Activated gamma-delta T cell treated with anti-CD3 and anti-CD28 coated beads, Interleukin-2, amount 50 U/mL, for 16 hours (primary cell): ENCODE measurements at places on chromosomes 5 and 9.

DNA sequence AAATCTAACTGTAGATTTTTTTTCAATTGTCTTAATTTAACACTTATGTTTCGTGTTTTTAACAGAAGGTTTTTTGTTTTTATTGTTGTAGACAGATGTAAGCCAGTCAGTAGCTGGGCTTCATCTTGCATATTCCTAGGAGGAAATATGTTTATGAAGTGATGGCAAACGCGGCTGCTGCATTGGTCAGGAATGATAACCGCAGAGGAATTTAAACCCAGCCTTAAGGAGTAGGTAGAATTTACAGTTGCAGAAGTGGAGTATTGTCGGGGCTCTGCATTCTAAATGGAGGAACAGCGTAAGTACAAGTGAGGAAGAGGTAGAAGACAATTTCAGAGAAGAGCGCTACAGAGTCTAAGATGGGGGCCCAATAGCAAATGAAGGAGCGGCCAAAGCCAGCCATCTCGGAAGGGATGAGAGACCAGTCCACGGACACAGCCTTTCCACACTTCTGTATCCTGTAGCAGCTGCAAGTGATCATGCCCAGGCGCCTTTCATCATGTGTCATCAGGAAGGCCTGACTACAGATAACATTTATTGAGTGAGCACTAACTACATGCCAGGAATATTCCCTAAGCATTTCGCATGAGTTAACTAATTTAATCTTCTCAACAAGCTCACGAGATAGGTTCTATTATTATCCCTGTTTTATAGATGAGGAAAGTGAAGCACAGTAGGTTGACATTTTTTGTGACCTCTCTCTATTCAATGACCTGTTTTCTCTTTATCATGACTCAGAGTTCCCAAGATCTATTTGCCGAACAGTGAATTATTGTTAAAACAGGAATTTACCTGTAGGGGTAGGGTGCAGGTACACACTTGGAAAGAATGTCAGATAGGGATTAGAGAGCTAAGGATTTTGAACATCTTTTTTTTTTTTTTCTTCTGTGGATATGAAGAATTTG lies 38.1 kb downstream of the CMYA5 start:
- no peak for DNase-seq

DNA sequence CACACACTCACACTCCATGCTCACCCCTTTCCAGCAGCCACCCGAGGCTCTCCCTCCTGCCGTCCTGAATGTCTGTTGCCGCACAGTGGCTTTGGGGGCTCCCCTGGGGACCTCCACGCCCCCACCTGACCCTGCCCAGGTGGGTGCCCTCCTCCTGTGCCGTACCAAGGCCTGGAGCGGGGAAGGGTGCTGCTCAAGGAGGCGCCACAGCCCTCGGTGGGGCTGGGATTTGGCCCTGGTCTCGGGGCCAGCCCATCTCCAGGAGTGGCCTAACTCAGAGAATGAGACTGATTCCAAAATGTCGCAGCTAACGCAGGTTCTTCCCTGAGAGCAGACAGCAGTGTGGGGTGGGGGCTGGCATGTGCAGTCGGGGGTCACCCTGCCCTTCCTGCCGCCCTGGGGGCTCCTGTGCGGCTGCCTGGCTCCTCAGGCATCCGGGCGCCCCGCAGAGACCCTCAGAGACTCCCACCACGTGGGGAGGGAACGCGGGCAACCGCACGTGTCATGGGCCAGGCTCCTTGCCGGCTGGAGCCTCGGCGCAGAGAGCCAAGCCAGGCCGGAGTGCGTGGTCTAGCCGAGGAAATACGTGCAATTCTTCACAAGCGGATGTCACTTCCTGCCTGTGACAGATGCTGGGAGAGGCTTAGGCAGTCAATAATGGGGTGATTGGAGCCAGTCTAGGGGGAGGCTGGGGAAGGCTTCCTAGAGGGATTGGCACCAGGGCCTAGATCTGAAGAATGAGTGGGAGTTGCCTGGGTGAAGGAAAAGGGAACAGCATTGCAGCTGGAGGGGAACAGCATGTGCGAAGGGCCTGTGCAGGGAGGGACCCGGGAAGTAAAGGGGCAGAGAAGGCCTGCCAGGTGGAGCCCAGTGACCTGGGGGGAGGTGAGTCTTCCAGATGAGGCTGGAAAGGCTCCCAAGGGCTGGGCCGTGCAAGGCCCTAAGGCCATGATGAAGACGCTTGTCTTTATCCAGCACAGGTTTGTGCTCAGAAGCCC lies 44.1 kb downstream of the C9orf50 start:
- no peak for DNase-seq

DNA sequence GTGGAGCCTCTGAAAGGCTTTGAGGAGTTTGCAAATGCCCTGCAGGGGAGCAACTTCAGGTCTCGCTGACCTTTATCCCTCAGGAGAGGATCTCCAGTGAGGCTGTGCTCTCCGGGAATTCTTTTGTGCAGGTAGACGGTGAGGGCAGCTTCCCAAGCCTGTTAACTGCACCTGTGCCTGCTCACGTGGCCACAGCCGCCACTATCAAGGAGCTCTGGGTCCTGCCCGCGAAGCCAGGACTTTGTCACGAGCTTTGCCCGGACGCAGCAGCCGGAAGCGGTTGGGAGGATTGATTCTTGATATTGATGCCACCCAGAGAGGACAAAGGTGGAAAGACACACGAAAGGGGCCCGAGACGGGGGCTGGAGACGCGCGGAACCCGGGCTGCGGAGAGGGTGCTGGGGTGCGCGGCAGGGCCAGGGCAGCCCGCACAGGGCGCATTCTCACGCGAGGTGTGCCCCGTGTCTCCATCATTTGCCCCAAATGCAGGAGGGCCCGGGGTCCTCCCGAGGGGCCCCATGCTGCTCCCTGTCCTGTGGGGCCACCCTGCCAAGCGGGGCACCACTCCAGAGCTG lies 18.2 kb downstream of the SLC9A3 start:
- DNase-seq = no peak

DNA sequence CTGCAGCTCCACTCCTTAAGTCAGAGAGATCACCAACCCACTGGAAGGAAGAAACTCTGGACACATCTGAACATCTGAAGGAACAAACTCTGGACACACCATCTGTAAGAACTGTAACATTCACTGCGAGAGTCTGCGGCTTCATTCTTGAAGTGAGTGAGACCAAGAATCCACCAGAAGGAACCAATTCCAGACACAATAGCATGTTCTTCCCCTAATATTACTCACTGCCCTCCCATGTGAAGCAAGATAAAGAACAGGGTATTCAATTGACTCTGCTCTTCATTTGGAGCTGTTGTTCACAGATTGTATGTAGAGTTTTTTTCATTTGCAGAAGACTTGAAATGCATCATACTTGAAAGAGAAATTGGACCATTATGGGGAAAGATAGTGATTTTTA lies 10.8 kb downstream of the SAXO1 start:
- DNase-seq = no peak

GRCh38 chr5:167966979-167967378 lies 324.5 kb upstream of the WWC1 start:
- no peak for DNase-seq

DNA sequence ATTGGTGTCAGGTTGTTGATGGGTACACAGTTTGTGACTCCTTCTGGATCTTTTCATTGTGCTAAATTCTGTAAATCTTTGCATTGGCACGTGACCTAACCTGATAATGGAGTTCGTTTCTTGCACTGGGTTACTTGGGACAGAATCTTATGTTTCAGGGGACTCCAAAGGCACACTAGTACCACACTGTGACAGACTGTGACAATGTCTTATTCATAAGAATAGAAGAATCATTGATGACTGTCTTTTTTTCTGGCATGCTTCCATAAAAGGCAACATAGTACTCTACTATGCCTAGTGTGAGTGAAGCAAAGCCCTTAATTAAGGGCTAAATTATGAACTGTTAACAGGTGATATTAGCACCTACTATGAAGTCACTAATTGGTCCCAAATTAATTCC lies 35.4 kb upstream of the RICTOR start:
- no peak for DNase-seq

GRCh38 chr5:163497315-163497714 lies 8.1 kb upstream of the MAT2B start:
- no peak for DNase-seq

DNA sequence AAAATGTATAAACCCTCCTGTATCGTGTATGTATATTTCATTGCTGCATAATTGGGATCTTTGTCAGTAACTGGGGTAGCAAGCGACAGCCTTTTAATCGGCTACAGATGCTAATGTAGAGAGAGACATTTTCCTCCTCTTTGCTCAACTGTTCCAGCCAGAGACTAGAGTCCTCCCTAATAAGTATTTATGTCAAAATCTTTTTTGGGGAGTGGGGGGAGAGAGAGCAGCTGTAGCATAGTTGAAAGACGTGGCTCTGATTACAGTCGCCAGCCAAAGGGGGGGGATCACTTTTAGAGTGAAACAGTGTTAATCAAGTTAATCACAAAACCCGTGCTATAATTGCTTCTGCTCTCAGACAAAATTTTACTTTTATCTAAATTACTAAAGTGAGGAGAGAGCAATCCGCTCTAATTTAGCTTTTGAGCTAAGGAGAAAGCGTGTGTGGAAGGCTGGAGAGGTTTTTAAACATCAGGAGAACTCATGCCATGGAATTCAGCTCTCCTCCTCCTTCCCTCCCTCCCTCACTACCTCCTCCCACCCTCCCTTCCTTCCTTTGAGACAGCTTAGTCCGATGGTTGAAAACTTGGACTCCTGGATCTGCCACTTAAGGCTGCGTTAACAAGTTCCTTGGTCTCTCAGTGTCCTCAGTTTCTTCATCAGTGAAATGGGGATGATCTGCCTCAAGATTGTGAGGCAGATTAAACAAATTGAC lies 87.3 kb upstream of the ZNF618 start:
- no peak for DNase-seq

GRCh38 chr5:119309326-119309725 lies 46.5 kb upstream of the TNFAIP8 start:
- no peak for DNase-seq

GRCh38 chr5:179767496-179768100 lies 26.2 kb upstream of the LTC4S start:
- no peak for DNase-seq

DNA sequence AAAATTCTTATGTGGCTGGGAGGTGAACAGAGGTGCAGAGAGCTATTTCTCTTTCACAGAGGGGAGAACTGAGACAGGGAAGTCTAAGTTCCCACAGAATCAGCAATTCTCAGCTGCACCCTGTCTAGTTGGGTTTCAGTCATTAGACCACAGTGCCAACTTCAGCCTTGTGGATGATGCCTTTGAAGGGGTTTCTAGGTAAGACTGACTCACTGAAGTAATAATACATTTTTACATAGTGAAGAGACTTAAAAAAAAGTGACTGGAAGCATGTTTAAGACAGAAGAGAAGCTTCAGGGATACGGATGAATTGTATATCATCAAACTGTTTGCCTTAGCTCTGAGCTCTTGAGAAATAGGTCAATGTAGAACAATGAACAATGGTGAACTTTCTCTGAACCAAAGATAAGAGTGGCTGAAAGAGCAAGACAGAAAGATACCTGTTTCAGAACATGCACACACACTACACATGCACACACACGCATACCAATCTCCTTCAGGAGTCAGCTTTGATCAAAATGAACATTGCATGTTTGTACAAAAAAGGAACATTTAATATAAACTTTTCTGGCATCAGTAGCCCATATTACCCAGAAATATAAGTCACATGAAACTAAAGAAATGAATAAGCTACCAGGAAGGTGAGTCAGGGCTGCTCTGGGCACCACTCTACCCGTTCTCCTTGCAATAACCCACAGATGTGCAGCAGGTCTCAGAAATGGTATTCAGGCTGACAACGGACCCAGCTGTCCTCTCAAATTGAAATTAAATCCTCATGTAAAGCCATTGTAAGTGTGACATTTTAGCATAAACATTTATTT lies 12.6 kb upstream of the FYB1 start:
- DNase-seq = no peak

- no peak for DNase-seq
Measured at GRCh38 chr5:20956134-20956533, 968.1 kb upstream of the CDH18 start.

DNA sequence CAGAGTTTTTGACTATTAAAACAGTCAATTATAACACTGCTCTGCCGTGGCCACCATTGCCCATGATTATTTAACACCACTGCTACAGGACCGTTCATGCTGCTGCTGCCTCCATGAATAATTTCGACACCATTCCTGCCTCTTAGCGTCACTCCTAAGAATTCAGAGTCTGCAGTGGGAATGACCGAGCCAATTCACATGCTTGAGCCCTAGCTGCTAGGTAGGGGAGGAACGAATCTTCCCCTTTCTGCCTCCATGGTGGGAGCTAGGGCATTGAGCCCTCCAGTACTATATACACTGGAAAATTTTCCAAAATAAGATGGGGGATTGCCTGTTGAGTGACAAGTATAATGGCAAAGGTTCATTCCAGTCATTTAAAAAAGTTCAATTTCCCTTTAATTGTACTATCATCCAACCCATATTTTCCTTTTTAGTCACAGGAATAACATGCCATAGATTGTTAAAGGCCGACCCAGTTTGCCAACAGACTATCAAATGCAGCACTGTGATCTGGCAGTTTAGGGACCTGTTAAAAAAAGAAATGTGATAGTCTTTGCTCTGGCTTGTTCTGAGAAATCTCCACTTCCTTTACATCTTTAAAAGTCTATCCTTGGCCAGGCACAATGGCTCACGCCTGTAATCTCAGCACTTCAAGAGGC lies 13.5 kb upstream of the B4GALT1 start:
- no peak for DNase-seq

DNA sequence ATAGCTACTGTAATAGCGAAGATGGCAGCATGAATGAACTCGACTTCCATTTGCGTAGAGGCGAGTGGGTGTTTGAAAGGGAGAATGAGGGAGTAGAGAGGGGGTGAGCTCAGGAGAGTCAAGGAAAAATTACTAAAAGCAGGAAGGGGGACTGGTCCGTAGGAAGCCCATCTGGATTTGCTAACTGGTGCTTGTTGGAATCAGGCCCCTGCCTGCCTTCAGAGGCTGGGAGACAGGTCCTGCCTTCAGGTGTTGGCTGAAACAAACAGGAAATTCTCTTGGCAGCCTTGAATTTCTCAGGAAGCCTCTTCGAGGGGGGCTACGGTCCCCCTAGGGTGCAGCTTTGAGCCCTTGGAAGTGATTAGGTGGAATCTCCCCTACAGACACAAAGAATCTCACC lies 121.7 kb downstream of the OLFM1 start:
- DNase-seq = no peak

DNA sequence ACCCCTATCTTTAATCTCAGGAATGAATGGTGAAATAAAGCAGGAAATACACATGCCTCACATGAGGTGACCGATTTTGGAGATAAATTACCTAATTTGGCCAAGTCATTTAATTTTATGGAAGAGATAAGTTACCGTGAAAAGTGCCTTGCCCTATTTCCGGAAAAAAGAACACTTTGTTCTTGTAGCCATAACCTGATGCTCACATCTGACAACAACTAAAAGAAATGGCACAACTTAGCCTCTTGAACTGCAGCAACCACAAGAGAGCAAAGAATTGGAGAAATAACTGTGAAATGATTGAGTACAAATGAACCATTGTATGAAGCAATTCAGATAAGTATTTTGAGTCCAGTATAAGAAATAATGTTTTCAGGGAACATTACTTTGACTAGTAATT lies 628.1 kb upstream of the TYRP1 start:
- no peak for DNase-seq
